ENCODE measurements at places on chromosomes 6 and 20.
A peak's percentile ranks its signal among the peaks of the same experiment; 100 is the strongest.

DNA sequence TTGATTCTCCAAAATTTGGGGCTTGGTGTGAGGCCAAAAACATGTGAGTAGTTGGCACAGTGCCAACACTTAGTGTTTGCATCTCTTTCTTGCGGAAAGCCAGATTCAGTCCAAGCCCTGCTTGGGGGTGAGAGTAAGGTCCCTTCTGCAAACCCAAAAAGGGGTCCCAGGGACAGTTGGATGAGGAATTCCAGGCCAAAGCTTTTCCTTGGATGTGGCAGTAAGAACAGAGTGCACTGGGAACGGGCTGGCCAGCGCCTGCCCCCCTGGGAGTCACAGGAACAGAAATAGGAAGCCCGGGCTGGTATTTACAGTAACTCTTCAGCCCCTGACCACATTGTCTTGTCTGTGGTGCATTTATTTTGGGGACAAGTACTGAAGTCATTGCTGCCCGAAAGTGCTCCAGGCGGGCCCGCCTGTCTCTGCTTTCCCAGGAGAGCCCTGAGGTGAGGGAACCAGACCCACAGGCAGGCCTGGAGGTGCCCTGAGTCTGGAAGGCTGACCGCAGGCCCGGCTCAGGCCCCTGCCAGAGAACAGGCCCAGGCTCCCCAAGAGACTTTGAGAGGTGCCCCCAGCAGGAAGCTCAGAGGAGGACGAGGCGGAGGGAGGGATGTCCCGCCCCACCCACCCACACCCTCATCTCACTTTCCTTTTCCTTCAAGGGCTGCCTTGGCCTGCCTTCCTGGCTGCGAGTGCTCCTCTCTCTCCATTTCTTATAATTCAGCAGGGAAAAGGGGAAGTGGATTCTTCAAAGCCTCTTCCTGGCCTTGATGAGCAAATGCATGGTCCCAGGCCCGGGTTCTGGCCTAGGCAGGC lies 218.4 kb downstream of the MAFB start:
- no peak for DNase-seq

- DNase-seq = no peak
Measured at GRCh38 chr20:3171391-3172125, 1.8 kb downstream of the LZTS3 start.

DNA sequence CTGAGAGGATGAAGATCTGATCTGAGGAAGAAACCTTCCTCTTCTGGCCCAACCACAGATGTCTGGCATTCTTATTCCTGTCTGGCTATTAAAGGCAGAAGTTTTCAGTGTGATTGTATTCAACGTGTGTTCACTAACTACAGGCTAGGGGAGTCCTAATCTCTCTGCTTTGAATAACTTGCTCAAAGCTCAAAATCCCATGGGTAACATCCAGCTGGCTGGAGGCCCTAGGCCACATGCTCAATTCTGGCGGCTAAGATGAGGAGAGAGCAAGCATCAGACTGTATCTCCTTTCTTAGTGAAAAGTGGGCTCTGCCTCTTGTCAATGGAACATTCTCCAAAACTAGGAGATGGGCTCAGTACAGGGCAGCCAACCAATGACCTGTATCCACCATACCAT lies 478.0 kb downstream of the KIF16B start:
- no peak for DNase-seq

DNA sequence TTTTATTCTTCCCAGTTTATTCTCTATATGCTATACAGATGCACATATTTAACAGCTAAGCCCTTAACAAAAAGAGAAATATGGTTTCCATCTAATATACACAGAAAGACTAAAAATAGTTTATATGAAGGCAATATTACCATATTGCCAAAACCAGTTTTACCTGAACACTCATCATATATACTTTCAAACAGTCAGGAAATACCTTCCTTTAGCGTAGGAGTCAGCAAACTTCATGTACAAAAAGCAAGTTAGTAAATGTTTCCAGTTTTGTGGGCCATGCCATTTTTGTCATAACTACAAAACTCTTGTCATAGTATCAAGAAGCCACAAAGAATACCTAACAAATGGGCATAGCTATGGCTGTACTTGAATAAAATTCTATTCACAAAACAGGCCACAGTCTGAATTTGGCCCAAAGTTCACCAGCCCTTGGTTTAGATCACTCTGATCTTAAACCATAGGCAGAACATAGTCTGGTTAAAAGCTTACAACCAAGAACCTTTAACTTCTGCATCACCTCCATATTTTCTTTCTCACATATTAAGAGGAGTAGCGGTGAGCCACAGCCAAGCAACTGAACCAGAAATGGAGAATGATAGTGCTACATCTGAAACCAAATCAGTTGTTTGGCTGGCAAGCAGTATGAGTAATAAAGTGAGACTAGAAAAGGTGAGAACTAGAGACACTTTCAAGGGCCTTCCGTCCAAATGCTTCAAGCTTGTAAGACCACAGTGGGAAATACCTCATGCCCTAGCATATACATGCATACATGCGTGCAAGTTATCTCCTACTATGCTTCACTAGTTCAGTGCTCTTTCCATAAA lies 116.6 kb downstream of the PTPRK start:
- DNase-seq = no peak

GRCh38 chr6:6556161-6556737 lies 32.3 kb upstream of the LY86 start:
- no peak for DNase-seq

DNA sequence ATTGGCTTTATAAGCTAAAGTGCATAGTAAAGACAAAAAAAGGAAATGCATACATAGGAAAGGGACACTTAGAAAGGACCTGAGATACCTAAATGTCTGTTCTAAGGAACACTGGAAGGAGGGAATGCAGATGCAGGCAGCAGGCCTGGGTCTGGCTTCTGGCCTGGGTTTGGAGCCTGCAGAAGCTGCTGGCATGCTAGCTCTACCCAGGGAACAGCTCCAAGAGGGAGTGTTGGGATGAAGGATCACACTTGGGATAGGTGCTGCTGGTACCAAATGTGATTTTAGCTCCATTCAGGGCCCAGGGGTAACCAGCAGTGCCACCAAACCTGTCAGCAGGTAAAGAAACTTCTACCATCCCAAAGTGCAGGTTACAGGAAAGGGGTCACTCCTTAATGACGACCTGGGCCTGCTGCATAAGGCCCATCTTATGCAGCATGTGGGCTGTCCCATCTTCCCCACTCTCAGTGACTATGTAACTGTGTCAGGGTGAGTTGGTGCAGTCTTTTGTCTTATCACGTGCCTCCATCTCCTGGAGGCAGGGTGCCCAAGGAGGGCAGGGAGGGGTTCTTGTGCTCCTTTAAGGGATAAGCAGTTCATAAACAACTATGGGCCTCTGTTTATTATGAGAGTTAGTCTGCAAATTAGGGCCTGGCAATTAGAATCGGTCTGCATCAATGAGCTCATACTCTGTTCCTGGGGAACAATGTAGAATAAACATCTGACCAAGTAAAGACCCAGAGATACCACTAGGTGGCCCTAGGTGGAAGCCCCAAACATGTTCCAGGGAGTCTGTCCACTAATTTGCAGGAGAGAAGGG lies 26.9 kb downstream of the DDX27 start:
- DNase-seq = peak; percentile 63

GRCh38 chr20:57977569-57977968 lies 250.9 kb downstream of the ANKRD60 start:
- no peak for DNase-seq

DNA sequence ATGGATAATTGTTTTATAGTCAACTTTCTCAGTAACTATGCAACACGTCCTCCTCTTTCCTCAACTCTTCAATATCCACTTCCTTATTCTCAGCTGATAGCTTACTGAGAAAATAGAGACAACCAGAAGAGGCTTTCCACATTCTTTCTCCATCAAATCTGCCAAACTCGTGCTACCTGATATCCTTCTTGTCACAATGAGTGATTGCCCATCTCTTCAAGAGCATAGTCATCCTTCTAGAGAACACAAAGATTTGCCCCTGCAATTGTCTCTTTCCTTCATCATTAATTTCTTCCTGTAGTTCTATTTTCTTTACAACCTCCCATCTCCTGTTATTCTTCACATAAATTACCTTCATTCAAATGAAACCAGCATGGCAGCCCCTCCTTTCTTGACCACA lies 75.9 kb upstream of the RGS17 start:
- DNase-seq = no peak

DNA sequence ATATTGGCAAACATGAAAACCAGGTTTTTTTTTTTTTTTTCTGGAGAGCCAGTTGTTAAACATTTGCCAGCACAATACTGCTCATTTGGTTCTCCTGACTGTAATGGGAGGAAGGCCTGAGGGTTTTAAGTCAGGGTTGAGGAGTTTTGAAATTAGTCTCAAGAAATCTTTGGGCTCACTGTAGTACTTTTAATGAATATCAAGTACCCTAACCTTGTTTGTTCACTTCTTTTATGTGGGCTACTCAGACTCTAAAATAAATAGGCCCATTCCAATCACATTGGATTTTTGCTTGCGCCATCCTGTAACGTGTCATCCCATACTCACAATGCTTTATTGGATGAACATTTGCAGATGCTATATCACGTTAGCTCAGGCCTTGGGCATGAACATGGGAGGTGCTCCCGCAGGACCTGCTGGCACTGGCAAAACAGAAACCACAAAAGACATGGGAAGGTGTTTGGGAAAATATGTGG lies 146.9 kb downstream of the DNAH8 start:
- DNase-seq = no peak

DNA sequence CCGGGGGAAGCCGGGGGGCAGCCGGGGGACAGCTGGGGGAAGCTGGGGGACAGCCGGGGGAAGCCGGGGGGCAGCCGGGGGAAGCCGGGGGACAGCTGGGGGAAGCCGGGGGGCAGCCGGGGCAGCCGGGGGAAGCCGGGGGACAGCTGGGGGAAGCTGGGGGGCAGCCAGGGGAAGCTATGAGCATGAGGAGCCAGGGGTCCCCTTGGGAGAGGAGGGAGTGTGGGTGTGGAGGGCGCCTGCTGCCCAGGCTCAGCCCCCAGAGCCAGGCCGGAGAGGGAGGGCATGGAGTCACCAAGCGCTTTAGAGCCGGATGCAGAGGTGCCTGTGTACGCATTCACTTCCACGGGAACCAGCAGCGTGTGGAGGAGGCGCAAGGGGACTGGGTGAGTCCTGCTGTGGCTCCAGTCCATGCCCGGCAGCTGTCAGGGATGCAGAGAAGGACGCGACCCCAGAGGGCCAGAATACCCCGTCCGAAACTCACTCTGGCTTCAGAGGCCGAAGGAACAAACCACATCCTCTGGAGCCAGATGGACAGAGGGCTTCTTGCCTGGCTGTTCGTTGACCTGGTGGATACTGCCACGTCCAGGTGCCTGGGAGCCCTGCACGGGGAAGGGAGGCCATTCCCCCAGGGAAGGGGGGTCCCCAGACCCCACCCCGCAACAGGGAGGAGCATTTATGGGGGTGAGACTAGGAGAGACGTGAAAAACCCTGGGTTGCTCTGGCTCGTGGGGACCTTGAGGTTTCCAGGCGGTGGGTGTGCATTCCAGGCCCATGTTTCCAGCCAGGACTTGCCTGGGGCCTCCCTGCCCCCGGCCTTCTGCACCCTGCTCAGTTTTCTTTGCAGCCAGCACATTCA lies 26.5 kb upstream of the DACT2 start:
- no peak for DNase-seq

- no peak for DNase-seq
Measured at GRCh38 chr20:57536771-57537724, 12.1 kb upstream of the CTCFL start.
